NCI-H1694 (cell line): ENCODE measurements at places on chromosomes 1 and 21.
A peak's percentile ranks its signal among the peaks of the same experiment; 100 is the strongest.

DNA sequence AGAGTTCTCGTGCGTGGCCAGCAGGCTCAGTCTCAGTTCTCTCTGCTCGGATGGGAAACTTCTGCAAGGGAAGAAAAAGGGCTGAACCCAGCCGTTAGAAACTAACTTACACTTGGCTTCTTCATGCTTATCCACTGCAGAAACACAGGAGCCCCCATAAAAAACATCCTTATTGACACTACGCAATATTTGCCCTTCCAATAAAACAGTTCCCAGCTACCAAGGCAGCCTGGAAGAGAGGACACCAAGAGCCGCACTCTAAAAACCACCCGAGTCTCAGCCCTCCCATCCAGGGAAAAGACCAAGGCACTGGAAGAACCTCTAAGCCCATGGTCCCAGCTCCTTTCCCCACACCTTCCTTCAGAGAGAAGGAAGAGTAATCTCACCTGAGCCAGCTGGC is 61.1 kb downstream of the SSBP3 start:
- DNase-seq, result no peak

DNA sequence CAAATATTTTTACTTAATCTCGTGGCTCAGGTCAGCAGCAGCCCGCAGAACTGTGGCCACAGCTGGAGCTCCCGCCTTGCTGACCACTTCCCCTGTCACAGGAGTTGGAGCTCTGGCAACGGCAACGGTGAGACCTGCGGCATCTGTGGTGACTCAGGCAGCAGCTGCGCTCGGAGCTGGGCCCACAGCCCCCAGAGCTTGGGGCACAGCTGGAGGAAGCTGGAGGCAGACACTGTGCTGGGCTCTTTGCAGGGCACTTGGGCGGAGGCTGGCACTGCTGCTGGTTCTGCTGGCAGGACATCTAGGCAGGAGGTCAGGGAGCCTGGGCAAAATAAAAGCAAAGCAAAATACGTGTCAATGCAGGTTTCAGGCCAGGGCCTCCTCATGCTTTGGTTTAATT is at the start of gene LCE3A:
Gene LCE3A, minus strand, starts transcription at position 301 of the 400 bp plus-strand sequence. Its CDS starts 0 bp downstream, at position 301.
- DNase-seq, result no peak

DNA sequence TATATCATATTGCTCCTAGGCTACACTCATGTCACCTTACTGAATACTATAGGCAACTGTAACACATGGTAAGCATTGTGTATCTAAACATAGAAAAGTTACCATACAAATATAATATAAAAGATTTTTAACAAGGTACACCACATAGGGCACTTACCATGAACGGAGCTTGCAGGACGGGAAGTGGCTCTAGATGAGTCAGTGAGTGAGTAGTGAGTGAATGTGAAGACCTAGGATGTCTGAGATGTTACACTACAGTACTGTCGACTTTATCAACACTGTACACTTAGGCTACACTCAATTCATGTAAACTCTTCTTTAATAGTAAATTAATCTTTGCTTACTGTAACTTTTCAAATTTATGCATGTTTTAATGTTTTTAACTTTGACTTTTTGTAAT is 81.0 kb upstream of the PLD5 start:
- no peak for DNase-seq

GRCh38 chr1:89451011-89451410 is 73.6 kb upstream of the LRRC8B start:
- DNase-seq, result no peak

GRCh38 chr1:160706526-160707235 is 4.9 kb downstream of the CD48 start:
- no peak for DNase-seq

GRCh38 chr1:44604157-44604955 is 69.9 kb downstream of the TMEM53 start:
- DNase-seq, result no peak

GRCh38 chr1:1236176-1236763 is 4.2 kb downstream of the B3GALT6 start:
- DNase-seq, result no peak

- no peak for DNase-seq
These were observed 17.2 kb downstream of the NIBAN1 start for GRCh38 chr1:184956999-184957700.

GRCh38 chr1:205817364-205817763 is 4.4 kb upstream of the SLC41A1 start:
- no peak for DNase-seq

DNA sequence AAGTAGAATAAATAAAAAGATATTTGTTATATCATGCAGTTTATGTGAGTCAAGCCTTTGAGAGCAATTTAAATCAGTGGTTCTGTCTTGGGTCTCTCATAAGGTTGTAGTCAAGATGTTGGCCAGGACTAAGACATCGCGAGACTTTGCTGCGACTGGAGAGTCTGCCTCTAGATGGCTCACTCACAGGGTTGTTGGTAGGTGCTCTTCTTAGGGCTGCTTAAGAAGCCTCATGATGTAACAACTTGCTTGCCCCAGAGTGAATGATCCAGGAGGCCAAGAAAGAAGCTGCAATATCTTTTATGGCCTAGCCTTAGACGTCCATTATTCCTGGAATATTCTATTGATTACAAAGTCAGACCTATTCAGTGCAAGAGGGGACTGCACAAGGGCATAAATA is 73.1 kb upstream of the CACHD1 start:
- DNase-seq, result no peak

DNA sequence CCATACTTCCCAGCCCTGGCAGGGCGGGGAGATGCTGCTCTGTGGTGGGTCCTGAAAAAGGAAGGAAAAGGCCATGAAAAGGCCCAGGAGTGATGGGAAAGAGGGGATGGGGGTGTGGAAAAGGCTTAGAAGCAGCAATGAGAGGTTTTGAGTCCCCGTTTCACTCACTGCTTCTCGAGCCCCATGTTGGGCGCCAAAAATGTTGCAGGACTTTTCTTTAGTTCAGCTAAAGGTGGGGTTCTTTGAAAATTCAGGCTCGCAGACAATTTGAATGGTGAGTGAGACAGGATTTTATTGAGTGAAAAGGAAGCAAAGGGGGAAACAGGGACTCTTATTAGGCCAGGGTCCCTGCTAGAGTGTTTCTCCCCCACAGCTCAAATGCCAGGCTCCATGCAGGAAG is 93.1 kb downstream of the MRPS6 start:
- DNase-seq, result no peak

DNA sequence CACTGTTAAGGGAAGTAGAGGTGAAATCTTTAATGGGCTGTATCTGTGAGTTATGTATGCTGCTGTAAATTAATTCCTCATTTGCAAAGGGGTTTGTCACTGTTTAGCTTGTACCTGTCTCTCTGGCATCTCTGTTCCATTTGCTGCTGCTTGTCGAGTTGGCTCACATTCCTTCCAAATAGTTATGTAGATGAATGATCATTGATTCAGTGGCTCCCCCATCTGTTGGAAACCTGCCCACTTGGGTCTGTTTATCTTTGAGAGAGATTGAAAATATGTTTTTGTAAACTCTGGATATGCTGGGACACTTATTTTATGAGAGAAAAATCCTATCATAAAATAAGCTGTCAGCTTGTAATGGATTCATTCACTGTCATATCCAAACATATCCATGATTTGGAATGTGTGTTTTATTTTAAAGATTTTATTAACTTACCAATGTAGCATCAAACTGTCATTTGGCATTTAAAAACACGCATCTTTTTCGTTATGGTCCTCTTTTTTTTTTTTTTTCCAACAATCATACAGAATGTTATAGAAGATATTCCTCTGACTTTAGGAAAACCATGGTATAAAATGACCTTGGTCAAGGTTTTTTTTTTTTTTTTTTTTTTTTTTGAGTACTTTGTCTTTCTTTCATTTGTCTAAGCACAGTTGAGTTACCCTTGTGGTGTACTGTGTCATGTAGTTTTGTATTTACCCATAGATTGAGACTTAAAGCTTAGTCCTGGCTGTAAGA is 3.5 kb downstream of the RYR2 start:
- DNase-seq, result peak; percentile 35

DNA sequence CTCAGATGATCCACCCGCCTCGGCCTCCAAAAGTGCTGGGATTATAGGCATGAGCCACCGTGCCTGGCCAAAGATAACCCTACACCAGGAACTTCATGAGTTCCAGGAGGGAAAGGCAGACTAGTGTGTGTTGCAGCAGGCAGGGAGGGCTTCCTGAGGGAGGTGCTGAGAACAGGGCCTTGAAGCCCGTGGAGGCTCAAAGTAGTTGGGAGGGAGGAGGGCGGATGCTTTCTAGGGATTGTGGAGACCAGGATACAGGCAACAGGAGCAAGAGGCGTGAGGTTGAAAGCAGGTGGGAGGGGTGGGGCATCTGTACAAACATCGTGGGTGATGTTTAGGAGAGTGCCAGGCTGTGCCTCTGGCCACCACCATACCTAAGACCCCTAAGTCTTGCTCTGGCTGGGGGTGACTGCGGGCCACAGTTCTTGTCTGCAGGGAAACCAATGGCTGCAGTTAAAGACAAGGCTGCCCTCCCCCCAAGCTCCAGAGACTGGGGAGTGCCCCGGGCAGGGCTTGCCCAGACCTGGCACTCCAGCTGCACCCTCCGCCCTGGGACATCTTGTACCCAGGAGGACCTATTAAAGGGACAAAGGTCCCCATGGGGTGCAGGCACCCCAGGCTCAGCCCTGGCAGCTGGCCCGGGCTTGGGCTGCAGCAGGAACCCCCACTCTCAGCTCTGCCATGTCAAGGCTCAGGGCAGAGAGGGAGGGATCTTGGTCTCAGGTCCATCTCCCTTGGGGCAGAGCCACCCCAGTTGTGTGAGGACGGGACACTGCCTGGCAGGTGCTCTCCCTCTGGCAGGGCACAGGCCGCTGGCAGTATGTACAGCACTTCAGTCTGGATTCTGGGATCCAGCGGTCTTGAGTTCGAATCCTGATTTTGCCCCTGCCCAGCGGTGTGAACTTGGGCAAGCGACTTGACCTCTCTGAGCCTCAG is 22.1 kb upstream of the CASZ1 start:
- DNase-seq, result no peak

- no peak for DNase-seq
These were observed 159.3 kb downstream of the DSCAM start for GRCh38 chr21:40687625-40688024.

GRCh38 chr1:66788231-66788939 is 12.7 kb downstream of the INSL5 start:
- no peak for DNase-seq

GRCh38 chr1:25890239-25891034 is 14.9 kb upstream of the PAQR7 start:
- no peak for DNase-seq

DNA sequence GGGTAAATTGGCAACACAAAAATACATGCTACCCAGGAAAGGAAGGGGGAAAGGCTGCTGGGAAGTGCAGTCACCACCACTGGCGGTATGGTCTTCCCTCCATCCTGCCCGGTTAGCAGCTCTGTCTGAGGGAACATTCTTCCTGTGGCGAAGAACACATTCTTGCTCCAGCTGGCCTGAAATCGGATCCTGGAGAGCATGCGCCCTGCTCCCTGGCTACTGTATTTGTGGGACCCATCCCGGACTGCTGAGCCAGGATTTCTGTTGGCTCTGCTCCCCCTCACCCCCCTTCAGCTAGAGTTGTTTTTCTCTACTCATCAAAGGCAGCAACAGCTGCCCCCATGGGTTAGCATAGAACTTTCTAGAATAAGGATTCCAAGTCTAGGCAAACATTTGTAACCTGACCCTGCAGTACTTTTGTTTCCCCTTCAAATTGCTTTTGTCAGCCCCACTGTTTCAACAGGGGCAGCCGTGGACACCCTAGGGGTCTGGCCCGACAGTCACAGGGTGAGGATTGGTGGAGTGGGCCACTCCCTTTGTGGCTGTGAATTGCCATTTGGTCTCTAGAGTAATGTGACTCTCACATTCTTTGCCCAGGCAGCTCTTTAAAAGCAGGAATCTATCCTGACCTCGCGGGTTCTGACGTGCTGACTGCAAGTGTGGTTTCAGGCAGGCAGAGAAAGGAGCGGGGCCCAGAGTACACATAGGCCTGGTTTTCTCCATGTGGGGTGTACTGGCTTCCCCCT is 157.7 kb downstream of the TOMM20 start:
- DNase-seq, result no peak

DNA sequence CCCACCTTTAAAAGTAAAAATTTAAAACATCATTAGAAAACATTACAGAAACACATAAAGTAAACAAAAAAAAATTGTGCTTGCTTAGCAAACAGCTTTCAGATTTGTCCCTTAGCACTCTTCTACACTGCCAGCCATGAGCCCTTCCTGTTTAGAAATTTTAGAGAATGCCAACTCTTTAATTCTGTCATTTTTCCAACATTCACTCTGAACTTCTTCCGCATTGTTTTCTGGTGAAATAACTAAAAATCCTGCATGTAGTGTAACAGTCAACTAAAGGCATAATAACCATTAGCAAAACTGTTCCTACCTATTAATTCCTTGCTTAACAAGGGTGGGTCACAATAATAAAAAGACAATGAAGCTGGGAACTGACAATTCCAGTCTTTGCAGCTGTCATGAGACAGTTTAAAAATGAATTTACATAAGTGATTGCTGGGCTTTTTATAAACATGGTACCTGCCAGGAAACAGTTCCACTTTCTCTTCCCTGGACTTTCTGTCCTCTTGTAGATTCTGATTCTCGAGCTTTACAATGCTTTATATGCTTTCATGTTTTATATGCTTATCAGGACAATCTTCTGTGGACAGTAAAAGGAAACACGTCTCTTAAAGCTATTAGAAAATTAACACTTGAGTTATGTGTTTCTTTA is 19.0 kb downstream of the GNG12 start:
- no peak for DNase-seq

DNA sequence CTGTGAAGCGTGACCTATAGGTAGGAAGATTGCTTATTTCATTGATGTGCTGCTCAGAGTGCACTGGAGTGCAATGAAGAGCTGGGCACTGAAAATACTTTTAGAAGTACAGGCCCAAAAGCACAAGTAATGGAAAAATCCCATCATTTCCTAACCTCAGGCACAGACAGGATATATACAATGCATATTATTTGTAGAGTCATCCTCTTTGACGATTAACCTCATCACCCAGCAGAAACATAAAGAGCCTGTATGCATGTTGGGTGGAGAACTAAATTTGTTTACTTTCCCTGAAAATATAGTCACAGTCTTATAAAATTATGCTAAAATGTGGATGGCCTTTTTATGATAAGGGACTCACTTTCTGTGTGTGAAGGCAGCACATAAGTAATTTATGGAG is 98.1 kb downstream of the TNNI3K start:
- DNase-seq, result no peak

DNA sequence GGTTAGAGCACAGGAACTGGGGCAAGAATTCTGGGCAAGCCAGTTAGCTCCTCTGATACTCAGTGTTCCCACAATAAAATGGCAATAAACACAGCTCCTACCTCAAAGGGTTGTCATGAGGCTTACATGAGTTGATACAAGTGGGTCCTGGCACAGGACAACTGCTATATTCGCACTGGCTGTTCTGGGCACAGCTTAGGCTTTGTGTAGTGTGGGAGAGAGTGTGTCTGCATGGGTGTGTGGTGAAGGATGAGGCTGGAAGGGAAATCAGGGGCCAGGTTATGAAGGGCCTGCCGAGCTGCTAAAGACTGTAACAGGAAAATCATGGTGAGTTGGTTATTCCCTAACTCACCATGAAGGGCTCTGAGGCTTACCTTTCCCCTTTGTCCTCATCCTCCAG is 18.7 kb downstream of the ETV3 start:
- DNase-seq, result no peak

DNA sequence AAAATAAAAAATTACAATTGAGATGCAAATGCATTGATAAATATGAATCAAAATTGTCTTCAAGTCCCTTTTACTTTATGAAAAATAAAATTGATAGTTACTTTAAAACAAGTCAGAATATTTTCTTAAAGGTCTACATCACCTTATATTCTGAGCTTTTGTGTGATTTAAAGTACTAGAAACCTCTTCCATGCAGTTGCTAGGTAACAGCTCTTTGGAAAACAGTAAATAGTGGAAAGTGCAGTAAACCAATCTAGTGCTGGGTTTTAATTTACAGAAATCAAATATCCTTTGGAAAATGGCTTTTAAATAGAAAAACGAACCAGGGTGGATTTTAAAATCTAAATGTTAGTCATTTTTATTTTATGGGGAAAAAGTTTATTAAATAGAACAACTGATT is 227.9 kb downstream of the KCNT2 start:
- no peak for DNase-seq
